Activated CD4-positive, alpha-beta T cell treated with anti-CD3 and anti-CD28 coated beads, Interleukin-2, Interleukin-6, amounts not matched to agents 100 ng/mL and 50 ng/mL, durations not matched to agents 16 hours and 8 hours (primary cell): ENCODE measurements at places on chromosomes 11 and 22.

DNA sequence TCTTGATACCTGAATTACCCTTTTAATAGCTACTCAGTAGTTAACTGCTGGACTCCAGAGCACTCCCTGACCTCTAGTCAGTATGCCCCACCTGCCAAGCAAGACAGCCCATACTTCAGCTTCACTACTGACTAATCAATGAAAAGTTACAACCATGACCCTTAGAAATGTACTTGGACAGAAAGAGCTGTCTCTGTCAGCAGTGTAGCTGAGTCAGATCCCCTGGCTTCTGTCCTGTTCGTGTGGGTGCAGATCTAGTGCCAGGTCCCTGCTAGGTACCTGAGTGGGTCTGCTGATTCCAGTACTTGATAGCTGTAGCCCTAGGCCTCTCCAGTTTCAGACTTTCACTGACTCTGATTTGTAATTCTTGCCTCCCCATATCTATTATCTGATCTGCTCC lies 265.8 kb upstream of the POU2AF2 start:
- no peak for DNase-seq

- no peak for DNase-seq
These were observed 78.0 kb downstream of the CNTN5 start for GRCh38 chr11:99098751-99099150.

DNA sequence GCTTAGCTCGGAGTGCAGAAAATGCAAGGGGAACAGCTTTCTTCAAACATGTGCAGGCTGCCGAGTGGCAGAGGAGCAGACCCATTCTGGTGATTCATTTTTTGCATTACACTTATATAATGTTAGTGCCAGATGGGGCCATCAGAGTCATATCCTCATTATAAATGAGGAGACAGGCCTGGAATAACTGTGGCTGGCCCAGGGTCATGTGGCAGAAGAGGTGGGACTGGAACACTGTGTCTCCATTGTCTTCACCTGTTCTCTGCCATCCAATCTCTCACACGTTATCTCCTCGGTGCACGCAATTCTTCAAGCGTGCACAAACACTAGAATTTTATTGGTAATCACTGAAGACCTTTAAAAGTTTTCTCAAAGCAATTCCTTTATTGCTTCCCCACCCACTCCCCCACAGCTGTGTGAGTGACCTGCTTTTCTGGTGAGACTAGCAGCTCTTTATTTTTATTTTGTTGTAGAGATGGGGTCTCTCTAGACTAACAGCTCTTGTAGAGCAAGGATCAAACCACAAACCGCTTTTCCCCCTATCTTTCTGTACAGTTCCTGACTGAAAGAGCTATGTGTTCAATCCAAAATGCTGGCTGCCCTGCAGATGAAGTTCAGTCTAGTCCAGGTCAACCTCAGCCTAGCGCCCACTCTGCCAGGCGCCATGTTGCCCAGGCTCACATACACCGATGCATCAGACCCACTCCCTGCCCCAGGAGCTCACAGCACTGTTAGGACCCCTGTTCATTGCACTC lies 75.3 kb downstream of the ST3GAL4 start:
- no peak for DNase-seq

- peak; percentile 47 for DNase-seq
These were observed 7.5 kb downstream of the DIXDC1 start for GRCh38 chr11:111944651-111945051.

GRCh38 chr11:46277622-46278386 lies at the start of gene CREB3L1:
Gene CREB3L1, plus strand, starts transcription at chr11:46277662. Its CDS starts 450 bp downstream, at chr11:46278112.
- DNase-seq, result no peak

DNA sequence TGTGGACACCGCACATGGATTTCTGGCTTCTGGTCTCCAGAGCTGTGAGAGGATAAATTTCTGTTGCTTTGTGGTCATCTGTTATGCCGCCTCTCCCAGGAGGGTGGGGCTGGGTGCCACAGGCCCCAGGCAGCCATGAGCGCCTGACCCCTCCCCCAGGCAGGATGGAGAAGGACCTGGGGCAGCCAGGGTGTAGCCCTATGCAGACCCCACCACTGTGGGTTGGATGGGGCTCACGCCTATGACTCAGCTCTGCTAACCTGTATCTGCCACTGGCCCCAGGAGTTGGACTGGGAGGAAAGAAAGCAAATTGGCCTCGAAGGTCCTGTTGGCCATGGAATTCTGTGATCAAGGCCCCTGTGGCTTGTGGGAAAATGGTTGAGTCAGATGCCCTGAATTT lies 1351.1 kb downstream of the BRD1 start:
- DNase-seq, result no peak

DNA sequence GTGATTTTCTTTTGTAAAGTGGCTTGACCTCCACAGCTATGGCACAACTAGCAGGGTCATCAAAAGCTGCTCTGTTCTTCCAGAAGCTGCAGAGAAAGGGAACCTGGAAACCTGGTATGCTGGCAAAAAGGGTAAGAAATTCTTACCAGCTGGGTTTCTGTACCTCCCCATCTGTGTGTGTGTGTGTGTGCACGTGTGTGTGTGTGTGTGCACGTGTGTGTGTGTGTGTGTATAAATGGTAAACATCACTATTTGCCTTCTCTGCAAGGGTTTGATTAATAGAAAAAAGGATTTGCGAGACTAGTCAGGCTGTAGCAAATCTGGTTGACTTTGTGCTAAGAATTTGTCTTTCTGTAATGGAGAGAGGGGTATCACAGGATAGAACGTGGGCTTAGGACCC lies 4.7 kb upstream of the MRPL17 start:
- DNase-seq, result no peak

DNA sequence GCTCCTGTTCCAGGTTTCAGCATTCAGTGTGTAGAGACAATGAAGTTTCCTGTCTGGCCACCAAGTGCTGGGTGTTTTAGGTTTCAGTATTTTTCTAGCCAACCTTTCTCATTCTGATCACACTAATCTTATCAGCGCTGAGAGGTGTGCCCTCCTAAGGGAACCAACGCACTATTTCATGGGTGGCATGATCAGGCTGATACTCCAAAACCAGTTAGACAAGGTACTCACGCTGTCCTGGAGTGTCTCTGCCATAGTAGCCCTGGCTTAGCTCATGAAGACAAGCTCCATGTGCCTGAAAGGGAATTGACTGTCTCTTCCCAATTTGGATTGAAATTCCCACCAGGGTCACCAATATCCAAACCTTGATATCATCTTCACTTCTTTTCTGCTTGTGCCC lies 8.0 kb upstream of the RAB38 start:
- DNase-seq, result no peak

- DNase-seq, result no peak
These were observed 368.6 kb downstream of the TBC1D22A start for GRCh38 chr22:47130883-47131631.

GRCh38 chr11:613369-613968 lies 2.3 kb downstream of the IRF7 start:
- DNase-seq, result peak; percentile 86

GRCh38 chr22:38675833-38676232 lies 5.9 kb upstream of the TOMM22 start:
- DNase-seq, result no peak

- peak; percentile 48 for DNase-seq
These were observed at the start of gene RIC3 for GRCh38 chr11:8168485-8169257. Gene RIC3, minus strand, starts transcription at chr11:8169025. Its CDS starts 36 bp downstream, at chr11:8168989.

GRCh38 chr11:8768625-8769333 lies 86.2 kb downstream of the RPL27A start:
- DNase-seq, result peak; percentile 44

DNA sequence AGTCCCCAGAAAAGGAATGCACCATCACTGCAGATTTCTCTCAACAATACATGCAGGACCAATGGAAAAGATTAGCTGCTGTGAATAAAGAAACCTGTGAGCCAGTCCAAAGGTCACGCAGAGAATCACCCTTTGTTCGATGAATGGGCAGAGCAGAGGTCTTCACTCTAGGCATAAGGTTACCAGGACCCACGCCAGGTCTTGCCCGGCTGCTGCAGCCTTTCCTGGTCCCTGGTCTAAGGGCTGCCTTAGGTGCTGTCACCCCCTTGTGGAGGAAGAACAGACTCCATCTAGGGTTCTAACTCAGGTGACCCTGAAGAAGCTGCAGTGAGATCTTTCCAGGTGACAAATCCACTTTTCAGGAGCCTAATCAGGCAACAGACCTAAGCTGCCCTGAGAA lies 29.0 kb upstream of the NAP1L4 start:
- DNase-seq, result peak; percentile 32

- DNase-seq, result no peak
These were observed 130.8 kb upstream of the SPON1 start for GRCh38 chr11:13831696-13832095.

DNA sequence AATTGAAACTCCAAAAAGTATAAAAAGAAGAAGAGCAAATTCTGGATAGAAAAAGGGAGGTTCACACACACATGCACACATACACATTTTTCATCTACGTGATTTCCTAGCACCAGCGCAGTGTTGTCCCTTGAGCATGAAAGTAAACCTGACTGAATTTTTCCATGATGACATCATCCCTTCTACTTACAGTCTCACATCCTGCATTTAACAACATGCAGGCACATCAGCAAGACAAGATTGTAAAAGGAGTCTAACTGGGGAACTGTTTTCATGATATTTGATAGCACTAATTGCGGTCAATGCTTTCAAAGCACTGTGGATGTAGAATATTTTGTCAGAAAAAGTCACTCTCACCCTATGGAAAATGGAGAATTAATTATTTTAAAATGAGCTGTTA lies 36.6 kb downstream of the GAS2 start:
- DNase-seq, result peak; percentile 36

- DNase-seq, result no peak
These were observed 1.3 kb downstream of the CSNK1E start for GRCh38 chr22:38315823-38316363.

DNA sequence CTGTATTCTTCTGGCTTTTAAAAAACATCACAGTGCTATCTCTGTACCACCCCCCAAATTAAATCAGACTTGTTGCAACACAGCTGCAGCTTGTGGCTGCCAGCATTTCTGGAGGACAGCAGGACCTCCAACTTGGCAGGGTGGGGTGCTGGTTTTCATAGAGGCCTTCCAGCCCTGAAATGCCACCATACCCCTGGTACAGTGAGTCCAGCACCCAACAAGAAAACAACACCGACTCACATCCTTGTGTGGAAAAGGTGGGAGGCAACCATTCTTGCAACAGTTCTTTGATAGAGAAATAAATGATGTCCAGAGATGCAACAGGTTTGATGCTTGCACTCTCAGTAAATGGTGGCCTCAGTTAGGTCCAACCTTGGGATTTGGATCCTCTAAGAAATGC lies 96.0 kb downstream of the ABTB2 start:
- DNase-seq, result no peak

- DNase-seq, result peak; percentile 37
These were observed at the start of gene MN1 for GRCh38 chr22:27801616-27802345. Gene MN1, minus strand, starts transcription at chr22:27801756. Its CDS starts 1,213 bp downstream, at chr22:27800543.

- no peak for DNase-seq
These were observed 37.8 kb downstream of the BTG4 start for GRCh38 chr11:111474432-111474831.

DNA sequence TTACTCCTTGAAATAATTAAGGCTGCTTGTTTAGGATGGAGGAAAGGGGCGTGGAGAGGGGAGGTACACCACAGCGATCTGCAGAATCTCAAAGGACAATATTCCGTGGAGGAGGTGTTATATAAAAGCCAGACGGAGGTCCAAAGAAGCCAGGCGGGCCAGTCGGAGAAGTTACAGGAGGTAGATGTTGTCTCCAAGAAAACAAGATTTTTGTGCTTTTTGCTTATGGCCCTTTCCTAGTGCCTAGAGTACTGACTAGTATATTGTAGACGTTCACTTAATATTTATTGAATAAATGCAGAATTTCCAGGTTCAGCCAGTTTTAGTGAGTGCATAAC lies 761 bp downstream of the ZDHHC13 start:
- DNase-seq, result no peak

DNA sequence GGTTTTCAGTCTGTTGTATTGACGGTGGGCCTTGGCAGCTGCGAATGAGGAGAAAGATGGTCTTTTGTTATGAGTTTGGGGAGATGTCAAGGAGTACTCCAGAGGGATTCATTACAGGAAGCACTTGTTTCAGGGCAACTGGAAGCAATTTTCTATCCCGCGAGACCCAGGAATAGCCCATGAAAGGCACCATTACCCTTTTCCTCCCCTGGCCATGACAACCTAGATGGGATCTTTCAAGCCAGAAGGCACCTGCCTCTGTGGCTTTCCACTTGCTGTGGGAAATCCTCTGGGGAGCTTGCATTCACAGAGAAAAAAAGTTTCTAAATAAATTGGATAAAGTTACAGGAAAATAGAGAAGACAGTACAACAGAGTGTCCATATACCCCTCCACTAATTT lies 2.7 kb downstream of the ZNF215 start:
- no peak for DNase-seq

- no peak for DNase-seq
These were observed 3.1 kb upstream of the INS start for GRCh38 chr11:2164081-2164480.

DNA sequence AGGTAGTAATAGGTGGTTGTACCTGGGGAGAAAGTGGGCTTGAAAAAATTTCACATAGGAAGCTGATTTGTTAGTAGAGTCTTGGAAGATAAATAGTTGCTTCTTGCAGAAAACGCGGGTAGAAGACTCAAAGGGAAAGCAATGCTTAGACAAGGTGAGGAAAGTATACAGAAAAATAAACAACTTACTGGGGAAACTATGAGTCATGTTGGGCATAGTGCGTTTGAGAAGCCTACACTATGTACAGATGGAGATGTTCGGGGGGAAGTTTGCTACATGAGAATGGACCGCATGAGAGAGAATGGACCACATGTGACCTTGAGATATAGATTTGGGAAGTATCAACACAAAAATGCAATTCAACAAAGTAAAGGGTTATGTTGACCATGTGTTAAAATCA lies 86.7 kb upstream of the DDI1 start:
- DNase-seq, result no peak

GRCh38 chr11:30553521-30554110 lies 32.5 kb downstream of the MPPED2 start:
- DNase-seq, result no peak

- DNase-seq, result no peak
These were observed 385.9 kb upstream of the ANO5 start for GRCh38 chr11:21806947-21807346.

DNA sequence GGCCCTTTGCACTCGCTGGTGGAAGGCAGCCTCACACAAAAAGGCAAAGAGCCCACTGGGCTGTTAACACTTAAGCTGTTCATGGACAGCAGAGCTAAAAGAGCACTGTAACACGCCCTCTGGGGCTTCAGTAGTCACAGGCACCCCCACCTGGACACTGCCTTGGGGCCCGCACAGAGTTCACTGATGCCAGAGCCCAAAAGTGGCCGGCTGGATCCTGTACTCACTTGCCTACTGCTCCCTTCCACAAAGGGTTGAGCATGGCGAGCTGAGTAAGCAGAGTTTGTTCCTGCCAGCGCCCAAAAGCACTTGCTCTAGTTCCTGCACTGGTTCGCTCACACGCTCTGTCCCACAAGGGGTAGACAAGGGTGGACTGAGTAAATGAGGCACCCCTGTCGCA lies 78.8 kb downstream of the RELT start:
- DNase-seq, result no peak
